ENCODE measurements at places on chromosomes 6 and 20.
A peak's percentile ranks its signal among the peaks of the same experiment; 100 is the strongest.

- no peak for DNase-seq
These were observed 91.5 kb upstream of the SASH1 start for GRCh38 chr6:148250975-148251685.

DNA sequence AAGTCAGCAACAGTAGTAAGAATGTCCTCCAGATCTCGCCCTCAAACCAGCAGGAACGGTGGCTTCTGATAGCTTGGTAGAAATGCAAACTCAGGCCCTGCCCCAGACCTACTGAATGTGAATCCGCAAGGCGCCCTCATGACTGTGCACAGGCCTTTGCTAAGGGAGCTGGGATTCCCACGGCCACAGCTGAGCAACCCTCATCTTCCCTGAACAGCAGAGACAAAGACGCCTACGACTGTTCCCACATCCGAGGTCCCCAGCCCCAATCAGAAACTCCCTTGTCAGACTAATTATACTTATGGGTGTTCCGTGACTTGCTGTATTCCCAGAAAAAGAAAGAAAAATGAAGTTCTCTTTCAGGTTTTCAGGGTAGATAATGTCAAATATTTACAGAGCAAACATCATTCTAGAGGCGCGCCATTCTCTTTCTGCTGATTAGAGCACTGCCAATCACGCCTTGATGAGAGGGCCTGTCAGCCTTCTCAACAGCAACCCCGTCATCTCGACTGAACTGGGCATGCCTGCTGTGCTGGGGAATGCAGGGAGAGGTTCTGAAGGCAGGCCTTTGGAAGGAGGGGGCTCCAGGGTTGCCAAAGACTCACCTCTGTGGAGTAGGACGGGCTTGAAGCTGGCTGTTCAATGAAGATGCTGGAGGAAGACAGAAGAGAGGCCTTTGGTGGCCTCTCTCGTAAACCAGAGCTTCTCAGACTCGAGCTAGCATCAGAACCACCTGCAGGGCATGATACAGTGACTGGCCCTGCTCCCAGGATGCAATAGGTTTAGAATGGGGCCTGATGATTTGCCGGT, 79.9 kb downstream of the ZNF217 start:
- no peak for DNase-seq

DNA sequence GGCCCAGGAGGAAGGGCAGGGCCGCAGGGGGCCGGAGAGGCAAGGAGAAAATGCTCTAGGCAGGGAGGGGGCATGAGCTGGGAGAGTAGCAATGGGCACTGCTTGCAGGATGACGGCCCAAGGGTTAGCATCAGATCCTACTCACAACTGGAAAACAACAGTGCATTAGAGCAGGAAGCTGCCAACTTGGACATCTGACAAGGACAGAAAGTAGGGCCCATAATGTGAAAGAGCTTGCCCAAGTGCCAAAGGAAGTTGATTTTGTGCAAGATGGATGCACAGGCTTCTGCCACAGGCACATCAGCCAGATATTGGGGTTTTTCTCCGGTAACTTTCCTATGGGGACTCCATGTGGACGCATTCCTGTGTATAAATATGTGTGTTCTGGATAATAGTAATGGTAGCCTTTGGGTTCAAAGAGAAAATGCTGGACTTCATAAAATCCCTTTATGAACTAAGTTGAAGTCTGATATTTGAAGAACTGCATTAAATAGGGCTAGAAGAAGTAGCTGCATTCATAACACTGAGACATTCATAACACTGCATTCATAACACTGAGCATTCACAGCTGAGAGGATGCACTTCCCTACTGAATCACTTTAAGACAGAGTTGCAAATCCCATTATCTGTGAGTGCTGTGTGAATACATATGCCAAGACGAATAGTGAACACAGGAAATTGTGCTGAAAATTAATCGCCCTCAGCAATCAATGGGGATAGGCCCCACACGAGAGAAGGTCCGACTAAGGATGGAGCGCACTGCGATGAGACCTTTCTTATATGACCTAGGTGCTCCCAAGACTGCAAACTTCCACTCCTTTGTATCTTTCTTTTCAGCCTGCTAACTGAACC, 235.6 kb upstream of the PRDM1 start:
- no peak for DNase-seq

- DNase-seq, result peak; percentile 49
These were observed 74.6 kb upstream of the THBS2 start for GRCh38 chr6:169328112-169328801.

DNA sequence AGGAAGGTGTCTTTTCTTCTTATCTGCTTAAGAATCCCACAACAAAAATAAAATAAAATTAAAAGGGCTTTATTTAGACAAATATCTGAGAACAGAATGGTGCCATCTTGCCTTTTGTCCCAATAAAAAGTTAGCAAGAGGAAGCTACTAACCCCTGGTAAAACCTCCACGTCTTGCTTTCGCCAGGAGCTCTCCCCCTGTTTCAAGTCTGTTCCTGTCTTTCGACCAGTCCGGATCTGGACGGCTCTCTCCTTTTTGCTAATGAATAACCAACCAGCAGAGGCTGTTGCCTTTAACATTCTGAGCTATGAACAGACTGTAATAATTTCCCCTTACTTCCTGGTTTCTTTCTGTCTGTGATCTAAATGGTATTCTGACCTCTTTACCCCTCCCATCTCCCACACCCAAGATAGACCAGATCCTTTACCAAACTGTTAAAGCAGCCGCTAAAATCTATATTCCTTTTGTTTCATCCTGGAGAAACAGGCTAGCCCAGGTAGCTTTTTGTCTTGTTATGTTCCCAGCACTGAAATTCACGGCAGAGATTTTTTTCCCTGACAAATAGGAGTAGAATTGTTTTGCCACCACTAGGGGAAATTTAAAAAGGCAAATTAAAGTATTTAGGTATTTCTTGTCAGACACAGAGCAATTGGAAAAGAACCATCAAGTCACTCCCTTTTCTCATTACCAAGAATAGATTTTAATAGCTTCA, at the start of gene FRK:
FRK (minus strand) TSS at position 320 of the 712 bp plus-strand sequence. CDS start 580 bp downstream, outside the sequence.
- DNase-seq, result no peak

- no peak for DNase-seq
These were observed 380.1 kb upstream of the SOX4 start for GRCh38 chr6:21213492-21213891.

DNA sequence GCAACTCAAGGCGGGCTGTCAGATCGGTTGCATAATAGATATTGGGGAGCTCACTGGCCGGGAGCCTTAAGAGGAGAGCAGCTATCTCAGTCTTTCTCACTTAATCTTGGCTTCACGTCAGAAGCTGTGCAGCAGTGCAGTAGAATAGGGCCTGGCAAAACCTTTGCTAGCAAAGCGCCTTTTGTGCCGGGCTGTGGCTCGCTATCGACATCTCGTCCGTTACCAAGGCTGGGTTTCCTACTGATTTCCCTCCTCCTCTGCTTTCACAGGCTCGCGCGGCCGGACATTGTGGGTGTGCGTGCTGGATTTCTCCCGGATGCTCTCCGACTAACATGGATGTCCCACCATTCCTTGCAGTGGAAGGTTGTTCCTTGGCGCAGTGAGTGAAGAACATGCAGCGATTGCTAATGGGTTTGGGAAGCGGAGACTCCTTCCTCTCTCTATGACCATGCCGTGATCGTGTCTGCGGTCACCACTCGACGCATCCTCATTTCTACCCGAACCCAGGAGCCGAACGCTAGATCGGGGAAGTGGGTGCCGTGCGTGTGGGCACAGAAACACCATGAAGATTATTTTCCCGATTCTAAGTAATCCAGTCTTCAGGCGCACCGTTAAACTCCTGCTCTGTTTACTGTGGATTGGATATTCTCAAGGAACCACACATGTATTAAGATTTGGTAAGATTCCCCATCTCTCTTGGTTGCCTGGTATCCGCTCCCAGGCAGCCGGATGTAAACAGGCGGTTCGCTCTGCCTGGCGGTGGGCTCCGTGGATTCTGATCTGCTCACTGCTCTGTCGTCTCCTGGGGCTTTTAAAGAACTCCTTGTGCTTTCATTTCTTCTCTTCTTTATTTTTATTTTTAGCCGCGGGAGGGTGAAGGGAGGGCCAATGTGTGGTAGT, 5.5 kb downstream of the GRIK2 start:
- DNase-seq, result no peak

GRCh38 chr20:1900321-1900801, 5.2 kb downstream of the SIRPA start:
- no peak for DNase-seq

- DNase-seq, result no peak
These were observed 157.3 kb downstream of the FAM83B start for GRCh38 chr6:55003719-55004430.

DNA sequence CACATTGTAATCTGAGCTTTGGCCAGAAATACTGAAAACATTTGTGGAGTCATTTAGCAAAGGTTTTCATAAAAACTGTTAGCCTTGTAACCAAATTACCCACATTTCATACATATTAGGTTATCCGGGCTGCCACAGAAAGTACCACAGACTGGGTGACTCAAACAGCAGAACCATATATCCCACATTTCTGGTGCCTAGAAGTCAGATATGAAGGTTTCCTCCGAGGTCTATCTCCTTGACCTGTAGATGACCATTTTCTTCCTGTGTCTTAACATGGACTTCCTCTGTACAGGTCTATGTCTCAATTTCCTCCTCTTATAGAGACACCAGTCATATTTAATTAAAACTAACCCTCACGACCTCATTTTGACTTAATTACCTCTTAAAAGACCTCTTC, 49.5 kb upstream of the SMIM28 start:
- DNase-seq, result no peak

GRCh38 chr6:84718038-84718955, 46.1 kb downstream of the TBX18 start:
- DNase-seq, result no peak

- DNase-seq, result no peak
These were observed 413.7 kb downstream of the CDKAL1 start for GRCh38 chr6:20947977-20948376.

DNA sequence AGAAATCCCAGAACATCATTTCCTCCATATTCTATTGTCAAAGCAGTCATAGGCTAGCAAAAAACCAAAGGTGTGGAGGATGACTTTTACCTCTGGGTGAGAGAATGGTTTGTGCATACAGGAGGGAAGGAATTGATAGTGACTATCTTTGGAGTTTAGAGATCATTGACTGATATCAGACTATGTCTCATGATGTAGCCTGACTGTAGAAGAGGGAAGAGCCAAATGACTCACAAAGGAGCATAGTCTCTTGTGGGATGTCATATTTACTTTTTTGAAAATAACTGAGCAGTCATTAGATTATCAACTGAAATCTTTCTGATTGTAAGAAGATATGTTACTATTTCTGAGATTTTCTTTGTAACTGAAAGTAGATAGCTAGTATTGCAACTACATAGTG, 158.5 kb downstream of the FLRT3 start:
- DNase-seq, result no peak

- no peak for DNase-seq
These were observed 129.3 kb upstream of the MLN start for GRCh38 chr6:33933101-33933500.

DNA sequence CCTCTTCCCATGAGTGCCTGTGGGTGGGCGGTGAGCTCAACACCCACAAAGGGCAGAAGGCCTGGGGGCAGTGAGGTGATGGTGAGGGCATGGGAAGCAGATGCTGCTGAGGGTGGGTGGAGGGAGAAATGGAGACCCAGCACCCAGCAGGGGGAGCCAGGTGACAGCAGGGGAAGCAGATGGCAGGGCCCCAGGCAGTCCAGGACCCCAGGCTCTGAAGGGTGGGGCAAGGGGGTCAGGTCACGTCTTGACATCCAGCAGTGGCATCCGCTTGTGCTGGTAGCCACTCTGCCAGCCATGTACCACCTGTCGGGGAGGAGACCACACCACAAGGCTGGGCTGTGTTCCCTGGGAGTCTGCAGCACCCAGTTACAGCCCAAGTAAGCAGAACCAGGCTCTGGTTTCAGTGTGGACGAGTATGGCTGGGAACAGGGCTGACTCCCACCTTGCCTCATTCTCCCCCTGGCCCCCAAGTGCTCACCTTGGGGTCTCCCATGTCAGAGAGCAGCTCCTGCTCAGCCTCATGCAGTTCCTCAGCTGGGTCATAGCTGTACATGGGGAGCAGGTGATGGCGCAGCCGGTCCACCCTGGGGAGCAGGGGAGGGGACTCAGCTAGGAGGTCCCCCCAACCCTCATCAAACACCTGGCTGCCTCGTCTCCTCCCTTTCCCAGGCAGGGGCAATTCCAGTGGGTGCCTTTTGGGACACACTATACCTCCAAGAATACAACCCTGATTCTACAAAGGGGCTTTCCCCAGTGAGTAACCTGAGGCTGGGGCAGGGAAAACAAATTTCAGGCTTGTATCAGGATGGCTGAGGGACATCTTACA, 2.0 kb downstream of the SMIM29 start:
- no peak for DNase-seq

DNA sequence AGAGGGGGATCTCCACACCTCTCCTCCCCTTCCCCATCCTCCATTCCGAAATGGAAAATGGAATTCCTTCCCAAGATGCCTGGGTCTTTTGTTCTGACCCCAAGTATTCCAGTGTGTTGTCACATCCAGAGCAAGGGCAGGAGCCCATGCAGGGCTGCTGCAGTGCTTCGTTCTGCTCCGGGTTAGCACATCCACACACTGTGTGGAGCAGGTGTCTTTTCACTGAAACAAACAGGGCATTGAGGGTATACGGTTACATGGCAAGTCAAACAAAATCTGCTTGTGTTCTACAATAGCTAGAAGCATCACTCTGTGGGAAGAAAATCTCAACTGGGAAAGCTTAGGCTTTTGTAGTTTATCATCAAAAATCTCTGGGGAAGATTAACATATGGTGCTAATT, 56.9 kb downstream of the LYRM2 start:
- no peak for DNase-seq

DNA sequence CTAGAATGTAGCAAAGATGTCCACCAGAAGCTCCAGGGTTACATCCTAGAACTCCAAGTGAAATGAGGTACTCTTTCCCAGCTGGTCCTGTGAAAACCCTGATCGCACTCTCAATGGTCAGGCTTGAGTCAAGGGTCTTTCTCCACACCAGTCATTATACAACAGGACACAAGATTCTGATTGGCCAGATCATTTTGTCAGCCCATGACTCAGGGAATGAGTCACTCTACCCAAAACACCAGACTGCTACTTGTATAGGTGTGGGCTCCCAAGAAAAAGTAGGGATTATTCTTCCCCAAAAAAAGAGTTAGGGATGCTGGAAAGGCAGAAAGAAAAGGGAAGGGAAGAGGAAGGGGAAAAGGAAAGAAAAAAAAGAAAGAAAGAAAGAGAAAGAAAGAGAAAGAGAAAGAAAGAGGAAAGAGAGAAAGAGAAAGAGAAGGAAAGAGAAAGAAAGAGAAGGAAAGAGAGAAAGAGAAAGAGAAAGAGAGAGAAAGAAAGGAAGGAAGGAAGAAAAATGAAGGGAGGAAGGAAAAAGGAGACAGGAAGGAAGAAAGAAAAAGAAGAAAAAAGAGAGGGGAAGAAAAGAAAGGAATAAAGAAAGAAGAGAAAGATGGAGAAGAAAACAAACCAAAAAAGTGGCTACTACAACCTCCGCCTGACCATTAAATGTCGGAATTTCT, 30.5 kb downstream of the ANKEF1 start:
- no peak for DNase-seq
